Heart right ventricle (tissue), 16 donors: ENCODE measurements at places on chromosomes 2 and 18.

GRCh38 chr2:109529532-109530449 lies 84.0 kb downstream of the SEPTIN10 start:
- DNase-seq = no peak

DNA sequence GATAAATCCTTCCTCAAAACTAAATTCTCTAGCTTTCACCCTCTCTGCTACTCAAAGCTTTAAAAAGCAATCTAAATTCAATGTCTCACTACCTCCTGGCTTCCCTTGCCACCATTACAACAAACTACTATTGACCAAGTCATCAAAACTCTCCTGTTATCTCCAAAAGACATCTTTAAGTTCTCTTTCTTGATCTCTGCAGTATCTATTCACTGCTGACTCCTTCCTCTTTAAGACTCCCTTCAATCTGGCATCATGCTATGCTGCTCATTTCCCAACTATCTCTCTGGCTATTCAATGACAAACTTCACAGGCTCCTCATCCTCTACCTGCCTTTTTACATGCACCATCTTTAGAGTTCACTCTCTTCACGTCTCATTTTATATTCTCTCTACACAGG lies 5.9 kb downstream of the PPP3R1 start:
- DNase-seq = no peak

- no peak for DNase-seq
Measured at GRCh38 chr2:240595381-240596079, 9.0 kb downstream of the CAPN10 start.

DNA sequence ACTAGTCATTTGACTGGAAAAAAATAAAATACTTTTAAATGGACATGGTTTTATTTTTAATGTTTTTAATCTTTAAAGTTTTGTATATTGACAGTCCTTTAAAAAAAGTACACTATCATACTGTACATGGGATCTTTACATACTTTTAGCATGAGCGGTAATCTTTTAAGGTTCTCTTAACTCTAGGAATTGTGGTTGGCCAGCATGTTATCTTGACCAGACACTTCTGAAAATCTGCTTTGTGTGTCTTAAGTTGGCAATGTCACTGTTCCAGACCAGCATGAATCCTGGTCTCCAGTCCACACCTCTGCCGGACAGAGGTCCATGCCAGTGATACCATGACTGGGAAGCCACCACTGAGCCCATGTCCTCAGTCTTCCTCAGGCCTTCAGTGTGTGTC lies 17.7 kb downstream of the ITGB1BP1 start:
- DNase-seq = no peak

- DNase-seq = no peak
Measured at GRCh38 chr2:23637011-23637778, 252.2 kb downstream of the KLHL29 start.

DNA sequence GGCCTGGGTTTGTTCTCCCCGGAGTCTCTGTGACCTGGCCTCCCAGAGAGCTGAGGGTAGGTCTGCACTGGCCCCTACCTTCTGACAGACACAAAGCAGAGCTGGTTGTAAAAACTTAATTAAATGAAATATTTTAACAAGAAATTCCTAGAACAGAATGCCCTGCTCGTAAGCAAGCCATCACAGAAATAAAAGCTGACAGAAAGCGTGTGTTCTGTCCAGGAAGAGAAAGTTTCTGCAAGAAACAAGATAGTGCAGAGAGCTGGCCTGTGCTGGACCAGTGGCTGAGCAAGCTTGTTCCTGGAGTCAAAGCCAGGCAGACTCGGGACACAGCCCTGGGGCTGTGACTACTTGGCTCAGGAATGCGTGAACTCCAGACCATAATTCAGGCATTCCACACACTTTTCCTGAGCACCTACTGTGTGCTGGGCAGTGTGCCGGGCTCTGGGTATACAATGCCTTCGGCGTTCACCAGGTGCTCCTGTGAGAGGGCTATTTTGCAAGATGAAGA lies 51.6 kb downstream of the APOB start:
- DNase-seq = no peak

DNA sequence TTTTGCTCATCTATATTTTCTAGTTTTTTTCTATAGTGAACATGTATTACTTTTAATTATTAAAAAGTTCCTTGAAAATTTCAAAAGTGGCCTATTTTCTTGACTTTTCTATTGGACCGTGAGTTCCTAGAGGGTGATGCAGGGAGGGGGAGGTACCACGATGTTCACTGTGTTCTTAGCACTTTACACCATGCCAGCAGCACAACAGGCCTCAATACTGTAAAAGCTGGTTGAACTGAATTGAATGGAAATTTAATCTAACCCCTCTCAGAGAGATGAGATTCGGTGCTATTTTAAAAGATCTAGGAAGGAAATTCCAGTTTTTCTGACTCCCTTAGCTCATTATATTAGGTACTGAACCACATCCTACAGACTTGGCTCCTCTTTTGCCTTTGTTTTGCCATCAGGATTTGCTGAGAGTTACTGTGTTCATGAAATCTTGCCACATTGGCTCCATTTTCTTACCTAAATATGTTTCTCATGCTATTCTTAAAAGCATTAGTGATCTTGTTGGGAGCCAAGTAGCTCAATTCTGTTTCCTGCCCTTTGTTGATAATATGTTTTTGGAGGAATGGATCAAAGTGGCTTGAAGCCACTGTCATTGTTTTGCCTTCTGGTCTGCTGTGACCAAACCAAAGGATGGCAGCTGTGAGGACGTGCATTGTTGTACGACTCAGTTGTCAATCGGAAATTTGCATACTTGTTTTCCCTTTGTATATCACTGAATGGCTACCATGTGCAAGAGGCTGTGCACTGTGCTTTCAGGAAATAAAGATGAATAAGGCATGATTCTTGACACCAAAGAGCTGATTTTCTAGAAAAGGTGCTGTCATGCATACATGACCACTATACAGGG lies 25.3 kb downstream of the MYO1B start:
- DNase-seq = no peak

- DNase-seq = no peak
Measured at GRCh38 chr2:63073994-63074393, 23.4 kb downstream of the OTX1 start.

GRCh38 chr2:85850451-85850850 lies 38.3 kb downstream of the ST3GAL5 start:
- no peak for DNase-seq

GRCh38 chr2:178506524-178506923 lies 26.3 kb downstream of the PLEKHA3 start:
- no peak for DNase-seq

DNA sequence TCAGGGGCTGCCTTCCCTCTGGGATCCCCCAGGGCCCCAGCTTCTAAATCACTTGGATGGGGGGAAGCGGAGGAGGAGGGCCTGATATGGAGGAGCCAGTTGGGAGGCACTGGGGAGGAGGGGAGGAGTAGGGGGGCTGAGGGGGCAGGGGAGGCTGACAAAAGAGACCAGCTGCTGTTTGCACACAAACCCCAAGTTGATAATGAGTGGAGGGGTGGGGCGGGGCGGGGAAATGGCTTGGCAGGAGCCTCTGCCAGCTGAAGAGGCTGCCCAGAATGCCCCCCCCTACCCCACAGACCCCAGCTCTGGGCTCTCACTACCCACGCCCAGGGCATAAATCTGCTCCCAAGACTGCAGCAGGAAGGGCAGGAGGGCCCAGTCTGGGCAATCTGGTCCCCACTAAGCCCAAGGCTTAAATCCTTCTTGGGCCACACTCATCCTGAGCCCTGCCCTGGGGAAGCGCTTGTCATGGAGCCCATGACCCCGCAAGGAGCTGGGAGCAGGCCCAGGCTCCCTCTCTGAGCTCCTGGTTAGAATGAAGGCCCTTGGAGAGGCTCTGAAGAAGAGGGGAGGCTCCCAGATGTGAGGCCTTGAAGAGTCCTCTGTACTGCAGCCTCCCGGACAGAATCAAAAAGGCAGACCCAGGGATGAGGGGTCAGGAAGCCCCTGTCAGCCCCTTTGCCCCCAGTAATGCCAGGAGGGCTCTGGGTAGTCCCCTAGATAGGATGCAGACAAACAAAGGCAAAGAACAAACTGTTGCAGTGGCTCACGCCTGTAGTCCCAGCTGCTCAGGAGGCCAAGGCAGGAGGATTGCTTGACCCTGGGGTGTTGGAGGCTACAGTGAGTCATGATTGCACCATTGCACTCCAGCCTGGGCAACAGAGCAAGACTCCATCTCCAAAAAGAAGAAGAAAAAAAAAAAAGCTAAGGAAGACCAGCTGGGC lies 24.8 kb upstream of the PTMA start:
- DNase-seq = no peak
